Lower leg skin (tissue), 4 donors: ENCODE measurements at places on chromosomes 7 and 10. TPM values are rescaled to one million over a fixed set of nuclear protein-coding genes. Genes with fewer than 3 reads are reported as not detected.

GPR85 gene
- 0.16 TPM for total RNA-seq

DKK1 gene
- 68.9 TPM for total RNA-seq

LYZL1 gene
- total RNA-seq: not detected

ABCC2 gene
- total RNA-seq: 2.0 TPM

RELN gene
- 1.0 TPM for total RNA-seq

UNCX gene
- not detected for total RNA-seq

SPDYE16 gene
- not detected for total RNA-seq

PITX3 gene
- total RNA-seq: not detected

NXPH1 gene
- not detected for total RNA-seq

MMD2 gene
- not detected for total RNA-seq

FXYD4 gene
- total RNA-seq: not detected

VSIR gene
- total RNA-seq: 14.5 TPM

CCDC172 gene
- total RNA-seq: not detected

NUB1 gene
- 48.3 TPM for total RNA-seq

ZPBP gene
- 0.23 TPM for total RNA-seq

CISD1 gene
- 13.3 TPM for total RNA-seq

MYPN gene
- total RNA-seq: not detected

ANKRD26 gene
- total RNA-seq: 2.4 TPM

PTPRZ1 gene
- total RNA-seq: 26.1 TPM

CALN1 gene
- total RNA-seq: 9.8 TPM

INSYN2A gene
- not detected for total RNA-seq

DPP6 gene
- total RNA-seq: 4.2 TPM

CFAP70 gene
- 1.9 TPM for total RNA-seq

HACD1 gene
- 2.7 TPM for total RNA-seq

PRXL2A gene
- total RNA-seq: 85.2 TPM

SCRN1 gene
- total RNA-seq: 8.5 TPM

NUTM2E gene
- total RNA-seq: not detected

PIK3CG gene
- 2.0 TPM for total RNA-seq

CTAGE8 gene
- 1.6 TPM for total RNA-seq

CCNJ gene
- 2.8 TPM for total RNA-seq

SEC31B gene
- 11.3 TPM for total RNA-seq

NME8 gene
- not detected for total RNA-seq

SMNDC1 gene
- 11.6 TPM for total RNA-seq

PNLIP gene
- 0.32 TPM for total RNA-seq

RHEB gene
- 64.4 TPM for total RNA-seq

AFAP1L2 gene
- 14.6 TPM for total RNA-seq

FKBP6 gene
- 0.15 TPM for total RNA-seq

VAX1 gene
- not detected for total RNA-seq

ZNHIT1 gene
- total RNA-seq: 59.5 TPM

TMEM270 gene
- total RNA-seq: not detected

GSTO2 gene
- 19.9 TPM for total RNA-seq

CFAP43 gene
- 0.75 TPM for total RNA-seq

DPYSL4 gene
- 1.3 TPM for total RNA-seq
